ENCODE measurements at places on chromosomes 5 and 9.

- DNase-seq, result no peak
Measured at GRCh38 chr5:156052656-156053055, 274.3 kb upstream of the SGCD start.

DNA sequence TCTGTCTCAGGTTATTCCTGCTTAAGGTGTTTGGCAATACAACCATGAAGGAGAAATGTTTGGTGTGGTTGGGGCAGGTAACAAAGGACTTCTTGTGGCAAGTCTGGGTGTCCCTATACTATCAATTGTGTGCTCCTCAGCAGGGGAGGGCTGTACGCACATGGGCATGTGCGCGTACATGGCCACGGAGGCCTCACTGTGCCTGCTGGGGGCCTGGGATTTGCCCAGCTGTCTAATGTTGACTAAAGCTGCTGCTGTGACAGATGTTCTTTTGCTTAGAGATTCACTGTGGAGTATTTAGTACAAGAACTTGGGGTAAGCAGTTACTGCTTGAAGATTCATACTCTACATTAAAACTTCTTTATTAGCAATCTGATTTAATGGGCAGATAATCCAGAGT lies 97.5 kb downstream of the HSPA4 start:
- no peak for DNase-seq

DNA sequence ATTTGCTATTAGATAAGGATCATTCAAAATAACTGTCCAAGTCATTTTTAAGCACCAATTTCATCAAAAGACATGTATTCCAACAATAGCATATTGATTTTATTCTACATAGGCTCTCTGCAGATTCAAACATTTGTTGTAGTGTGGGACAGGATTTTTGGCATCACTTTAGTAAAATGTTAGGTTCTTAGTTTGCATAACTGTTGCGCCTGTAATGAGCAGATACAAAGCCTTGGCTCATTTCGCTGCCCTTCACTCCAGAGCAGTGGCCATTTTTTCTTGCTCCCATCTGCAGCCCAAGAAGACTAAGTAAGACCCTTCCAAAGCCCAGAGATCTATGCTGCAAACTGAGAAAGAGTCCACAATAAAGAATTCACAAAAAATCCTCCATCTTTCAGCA lies 446.0 kb upstream of the MPDZ start:
- DNase-seq, result no peak

DNA sequence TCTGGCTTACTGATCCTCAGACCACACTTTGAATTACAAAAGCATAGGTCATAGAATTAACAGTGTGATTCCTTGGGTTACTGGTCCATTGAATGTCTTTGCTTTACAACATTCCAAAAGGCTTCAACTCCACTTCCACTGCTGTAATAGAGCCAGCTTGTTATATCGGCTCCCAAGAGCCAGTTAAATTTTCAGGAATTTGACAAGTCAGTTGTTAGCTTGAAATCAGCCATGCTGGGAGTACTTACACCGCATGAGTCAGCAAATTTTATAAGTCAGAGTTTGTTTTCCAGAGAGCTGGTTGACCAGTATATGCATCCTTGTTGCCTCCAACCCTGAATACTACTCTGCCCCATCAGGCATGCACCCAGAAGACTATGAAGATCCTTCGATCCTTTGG lies 73.1 kb downstream of the FOXB2 start:
- DNase-seq, result no peak

GRCh38 chr9:89361031-89361430 lies 42.7 kb downstream of the SECISBP2 start:
- no peak for DNase-seq

GRCh38 chr5:99675974-99676373 lies 747.2 kb upstream of the CHD1 start:
- no peak for DNase-seq

DNA sequence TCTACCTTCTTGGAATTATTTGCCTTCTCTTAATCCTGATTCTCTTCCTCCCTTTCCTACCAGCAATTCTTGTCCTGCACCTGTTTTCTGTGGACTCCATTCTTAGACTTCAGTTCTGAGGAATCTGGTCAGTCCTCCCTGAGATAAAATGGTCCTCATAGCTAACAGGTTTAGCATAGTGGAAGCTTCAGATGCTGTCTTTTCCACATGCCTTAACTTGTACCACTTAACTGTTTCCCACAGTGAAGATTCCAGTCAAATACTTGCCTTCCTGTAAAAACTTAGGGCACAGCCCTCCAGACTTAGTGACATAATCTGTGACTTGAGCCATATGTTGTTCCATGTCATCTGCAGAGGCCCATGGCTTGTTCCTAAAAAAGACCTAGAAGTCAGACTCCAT lies 261.3 kb downstream of the CWC27 start:
- no peak for DNase-seq

- no peak for DNase-seq
Measured at GRCh38 chr9:72590824-72591223, 69.4 kb downstream of the TMC1 start.

- DNase-seq, result no peak
Measured at GRCh38 chr9:104589626-104590025, 9.6 kb downstream of the OR13C5 start.

- DNase-seq, result no peak
Measured at GRCh38 chr9:75390951-75391350, 302.6 kb downstream of the OSTF1 start.

DNA sequence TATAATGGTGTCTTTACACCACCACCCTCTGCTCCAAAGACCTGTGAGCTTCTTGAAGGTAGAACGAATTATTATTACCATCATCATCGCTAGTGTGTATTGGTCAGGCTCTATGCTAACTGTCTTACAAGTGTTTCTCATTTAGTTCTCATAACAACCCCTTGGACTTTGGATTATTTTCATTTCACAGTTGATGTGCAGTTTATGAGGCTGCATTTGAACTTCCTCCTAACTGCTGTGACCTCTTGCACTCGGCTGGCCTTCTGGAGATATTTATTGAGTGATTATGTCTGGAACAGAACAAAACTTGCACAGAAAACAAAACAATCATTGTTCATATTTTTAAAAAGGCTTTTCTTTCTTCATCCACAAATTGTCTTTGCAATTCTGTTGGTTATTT lies 306.3 kb upstream of the SGCD start:
- DNase-seq, result no peak

DNA sequence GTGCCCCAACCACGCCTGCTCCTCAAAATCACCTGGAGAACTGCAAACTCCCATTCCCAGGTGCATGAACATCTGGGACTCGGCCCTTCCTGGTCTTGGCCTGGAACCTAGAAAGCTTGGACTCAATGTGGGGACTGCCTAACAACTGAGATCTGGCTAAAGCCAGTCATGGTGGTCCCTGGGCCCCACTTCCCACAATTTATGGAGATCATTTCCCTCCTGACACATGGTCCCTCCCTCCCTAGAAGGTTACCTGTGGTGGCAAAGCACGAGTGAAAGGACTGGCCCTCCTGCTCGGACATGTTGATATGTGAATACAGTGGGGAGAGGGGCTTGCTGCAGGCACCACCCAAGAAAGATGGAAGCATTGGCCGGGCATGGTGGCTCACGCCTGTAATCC lies 18.8 kb downstream of the BICD2 start:
- no peak for DNase-seq

All from GM12865 (cell line).